CD8-positive, alpha-beta T cell (primary cell): ENCODE measurements at places on chromosomes 5 and 9.

GRCh38 chr9:95746408-95747180 is 128.9 kb upstream of the ERCC6L2 start:
- no peak for DNase-seq

GRCh38 chr9:127927201-127927987 is 3.2 kb downstream of the PIP5KL1 start:
- peak; percentile 60 for DNase-seq

GRCh38 chr9:17881371-17881770 is 302.5 kb downstream of the SH3GL2 start:
- no peak for DNase-seq

DNA sequence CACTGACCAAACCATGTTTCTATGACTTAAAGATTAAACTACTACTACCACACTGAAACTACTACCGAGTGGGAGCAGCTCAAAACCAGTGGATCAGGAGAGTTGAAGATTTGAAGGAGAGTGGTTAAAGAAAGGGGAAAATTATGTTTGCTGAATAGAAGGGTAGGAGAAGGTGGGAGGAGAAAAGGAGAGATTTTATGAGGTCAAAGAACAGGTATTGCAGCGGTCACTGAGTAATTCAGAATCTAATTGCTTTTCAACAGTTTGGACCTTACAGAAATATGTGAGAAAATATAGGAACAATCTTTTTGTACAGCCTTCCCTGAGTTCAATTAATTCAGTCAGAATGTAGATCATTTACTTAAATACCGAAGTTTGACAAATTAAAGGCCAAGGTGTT is 24.6 kb downstream of the EDIL3 start:
- DNase-seq: no peak

GRCh38 chr5:4737868-4738267 is 402.3 kb upstream of the ADAMTS16 start:
- DNase-seq: no peak

- DNase-seq: no peak
Measured at GRCh38 chr5:65474130-65474711, 7.5 kb downstream of the ADAMTS6 start.

- no peak for DNase-seq
Measured at GRCh38 chr5:177496070-177496726, 1.2 kb downstream of the PDLIM7 start.

- no peak for DNase-seq
Measured at GRCh38 chr9:86962692-86963091, 15.4 kb upstream of the GAS1 start.

DNA sequence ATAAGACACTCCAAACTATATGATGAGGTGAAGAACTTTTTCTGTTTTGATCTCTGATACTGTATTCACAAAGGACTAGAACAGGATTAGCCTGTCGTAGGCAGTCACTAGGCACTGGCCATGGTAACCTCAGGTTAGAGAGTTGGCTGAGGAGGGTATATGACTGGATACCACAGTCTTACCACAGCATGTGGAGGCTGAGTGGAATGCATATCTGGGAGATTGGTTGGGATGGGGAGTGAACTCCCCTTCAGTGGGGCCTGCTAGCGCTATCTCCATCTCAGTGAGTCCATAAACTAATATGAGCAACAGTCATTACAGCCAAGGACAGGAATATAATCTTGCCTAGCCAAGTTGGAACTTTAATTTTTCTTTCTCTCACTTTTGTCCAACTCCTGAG is 339.1 kb downstream of the SPATA31D1 start:
- no peak for DNase-seq

DNA sequence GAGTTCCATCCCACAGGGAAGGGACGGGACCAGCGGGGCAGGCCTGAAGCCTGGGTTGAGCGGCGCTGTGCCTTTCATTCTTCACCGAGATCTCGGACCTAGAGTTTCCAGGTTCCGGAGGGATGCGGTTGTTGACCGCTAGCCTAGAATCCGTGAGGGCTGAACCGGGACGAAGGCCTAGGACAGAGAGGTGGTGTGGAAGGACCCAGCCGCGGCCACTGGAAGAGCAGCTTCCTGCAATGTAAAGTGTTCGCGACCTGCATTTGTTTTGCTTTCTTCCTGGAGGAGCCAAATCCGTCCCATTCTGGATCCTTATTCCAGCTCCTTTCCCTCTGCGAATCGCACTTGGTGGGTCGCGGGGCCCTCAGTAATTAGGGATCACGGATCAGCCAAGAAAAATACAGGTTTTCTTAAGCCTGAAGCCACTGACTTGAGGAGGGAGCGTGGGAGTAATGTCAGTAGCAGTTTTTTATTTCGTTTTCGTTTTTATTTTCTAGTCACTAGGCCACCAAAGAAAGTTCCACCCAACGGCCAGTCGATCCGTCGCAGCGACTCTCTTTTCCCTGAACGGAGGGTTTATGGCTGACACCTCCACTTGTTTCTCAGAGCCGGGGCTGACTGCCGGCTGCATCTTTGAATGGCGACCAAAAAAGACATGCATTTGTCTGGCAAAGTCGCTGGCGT is 48.6 kb downstream of the ANXA2R start:
- no peak for DNase-seq

GRCh38 chr5:135826994-135827671 is 7.3 kb upstream of the SLC25A48 start:
- no peak for DNase-seq

GRCh38 chr5:73405691-73406090 is 42.9 kb downstream of the FOXD1 start:
- no peak for DNase-seq

DNA sequence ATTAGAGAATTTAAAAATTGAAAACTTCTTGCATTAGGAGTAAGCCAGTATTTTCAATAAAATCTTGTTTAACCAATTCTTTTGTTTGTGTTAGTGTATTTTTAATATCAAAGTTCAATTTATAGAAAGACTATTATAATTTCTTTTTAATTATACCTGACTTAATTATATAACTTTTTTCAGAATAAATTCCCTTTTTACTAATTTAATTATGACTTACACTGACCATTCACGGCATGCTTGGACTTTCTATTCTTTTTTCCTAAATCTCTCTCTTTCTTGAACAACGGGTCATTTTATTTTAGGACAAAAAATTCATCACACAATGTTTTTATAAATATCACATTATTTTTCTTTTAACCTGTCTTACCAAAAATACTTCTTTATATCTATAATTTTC is 555.3 kb upstream of the PTGER4 start:
- no peak for DNase-seq

DNA sequence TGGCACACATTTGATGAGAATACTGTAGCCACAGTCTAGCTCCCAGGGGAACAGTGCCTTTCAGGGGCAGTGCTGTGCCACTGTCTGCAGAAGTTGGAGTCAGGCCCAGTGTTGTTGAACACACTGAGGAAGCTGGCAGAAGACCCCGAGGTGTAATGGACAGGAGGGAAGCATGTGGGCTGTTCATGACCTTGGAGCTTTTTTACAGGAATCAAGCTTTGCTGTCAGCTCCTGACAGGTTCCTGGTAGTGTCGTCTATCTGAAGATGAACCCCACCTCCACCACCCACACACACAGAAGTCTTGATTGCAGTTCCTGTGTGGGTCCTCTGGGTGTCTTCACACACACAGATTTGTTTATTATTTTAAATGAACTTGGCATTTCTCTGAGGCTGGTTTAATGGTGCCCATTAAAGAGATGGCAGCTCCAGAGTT is 40.3 kb upstream of the TNFAIP8 start:
- DNase-seq: peak; percentile 86
